ENCODE measurements at places on chromosomes 2 and 18.

GRCh38 chr2:240507060-240507777, 50.6 kb downstream of the ANKMY1 start:
- no peak for DNase-seq

DNA sequence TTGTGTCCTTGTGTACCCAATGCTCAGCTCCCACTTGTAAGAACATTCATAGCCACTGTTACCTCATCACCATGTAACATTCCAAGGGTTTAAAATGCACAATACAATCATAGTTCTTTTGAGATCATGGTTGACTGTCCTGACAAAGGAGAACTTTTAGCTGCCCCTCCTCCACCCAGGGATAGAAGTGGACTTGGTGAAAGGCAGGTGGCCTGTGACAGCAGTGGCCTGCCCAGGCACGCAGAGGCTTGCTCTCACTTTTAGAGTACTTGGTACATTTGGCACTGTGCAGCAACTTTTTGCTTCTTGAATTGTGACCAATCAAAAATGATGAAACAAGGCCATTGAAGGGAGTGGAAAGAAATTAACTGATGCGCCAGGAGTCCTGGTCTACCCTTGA, 108.7 kb downstream of the ANKRD44 start:
- DNase-seq: no peak

- no peak for DNase-seq
These were observed 472.3 kb downstream of the TNS1 start for GRCh38 chr2:217530392-217531090.

DNA sequence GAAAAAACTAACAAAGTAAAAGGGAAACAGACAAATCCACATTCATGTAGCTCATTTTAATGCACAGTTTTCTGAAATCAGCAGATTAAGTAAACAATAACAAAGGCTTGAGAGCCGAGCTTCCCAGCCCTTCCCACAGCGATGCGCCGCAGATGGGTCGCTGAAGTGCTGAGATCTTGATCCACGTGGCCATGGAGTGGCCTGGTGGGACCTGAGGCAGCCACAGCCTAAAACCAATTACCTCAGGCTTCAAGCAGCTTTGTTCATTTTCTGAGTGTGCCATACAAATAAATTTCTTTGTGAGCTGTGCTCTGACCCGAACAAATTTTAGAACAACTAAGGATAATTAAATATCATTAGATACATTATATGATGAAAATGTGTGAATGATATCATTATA, 25.6 kb upstream of the CYRIA start:
- DNase-seq: no peak

DNA sequence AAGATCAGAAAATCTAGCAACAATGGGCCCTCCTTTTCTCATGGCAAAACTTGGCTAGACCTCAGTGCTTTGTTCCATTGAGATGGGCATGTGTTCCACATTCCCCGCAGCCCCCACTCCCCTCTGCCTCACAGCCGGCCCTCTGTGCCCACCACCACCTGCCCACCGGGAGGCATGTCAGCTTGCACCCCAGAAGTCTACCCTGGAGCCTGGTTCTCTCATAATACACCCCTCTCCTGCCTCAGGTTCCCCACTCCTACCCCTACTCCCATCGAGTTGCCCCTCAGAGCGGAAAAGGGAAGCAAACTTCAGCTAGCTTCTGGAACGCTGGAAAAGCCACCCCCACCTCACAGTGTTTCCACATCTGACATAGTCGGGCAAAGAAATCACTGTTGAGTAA, 219.0 kb downstream of the ANAPC1 start:
- DNase-seq: no peak

DNA sequence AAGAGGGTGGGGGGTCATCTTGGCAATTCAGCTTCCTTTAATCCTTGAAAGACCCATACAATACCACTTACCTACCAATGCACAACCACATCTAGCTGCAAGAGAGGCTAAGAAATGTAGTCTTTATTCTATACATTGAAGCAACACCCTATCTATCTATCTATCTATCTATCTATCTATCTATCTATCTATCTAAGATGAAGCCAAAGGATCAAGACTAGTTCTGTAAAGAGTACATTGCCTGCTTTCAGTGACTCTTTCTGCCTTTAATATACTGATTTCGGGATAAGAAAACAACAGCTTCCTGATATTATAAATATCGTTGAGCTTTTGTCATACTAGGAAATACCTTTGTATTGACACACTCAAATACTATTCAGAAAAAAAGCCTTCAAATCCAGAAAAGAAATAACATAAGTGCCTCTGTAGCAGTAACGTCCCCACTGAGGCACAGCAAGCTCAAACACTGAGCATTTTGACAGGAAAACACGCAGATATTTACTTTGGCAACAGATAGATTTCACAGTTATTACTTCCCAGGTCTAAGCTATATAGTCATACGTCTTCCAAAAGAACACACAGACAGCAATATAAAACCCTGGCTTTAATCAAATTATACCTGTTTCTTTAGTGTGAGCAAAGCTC, 139.4 kb upstream of the SERTAD2 start:
- DNase-seq: no peak

DNA sequence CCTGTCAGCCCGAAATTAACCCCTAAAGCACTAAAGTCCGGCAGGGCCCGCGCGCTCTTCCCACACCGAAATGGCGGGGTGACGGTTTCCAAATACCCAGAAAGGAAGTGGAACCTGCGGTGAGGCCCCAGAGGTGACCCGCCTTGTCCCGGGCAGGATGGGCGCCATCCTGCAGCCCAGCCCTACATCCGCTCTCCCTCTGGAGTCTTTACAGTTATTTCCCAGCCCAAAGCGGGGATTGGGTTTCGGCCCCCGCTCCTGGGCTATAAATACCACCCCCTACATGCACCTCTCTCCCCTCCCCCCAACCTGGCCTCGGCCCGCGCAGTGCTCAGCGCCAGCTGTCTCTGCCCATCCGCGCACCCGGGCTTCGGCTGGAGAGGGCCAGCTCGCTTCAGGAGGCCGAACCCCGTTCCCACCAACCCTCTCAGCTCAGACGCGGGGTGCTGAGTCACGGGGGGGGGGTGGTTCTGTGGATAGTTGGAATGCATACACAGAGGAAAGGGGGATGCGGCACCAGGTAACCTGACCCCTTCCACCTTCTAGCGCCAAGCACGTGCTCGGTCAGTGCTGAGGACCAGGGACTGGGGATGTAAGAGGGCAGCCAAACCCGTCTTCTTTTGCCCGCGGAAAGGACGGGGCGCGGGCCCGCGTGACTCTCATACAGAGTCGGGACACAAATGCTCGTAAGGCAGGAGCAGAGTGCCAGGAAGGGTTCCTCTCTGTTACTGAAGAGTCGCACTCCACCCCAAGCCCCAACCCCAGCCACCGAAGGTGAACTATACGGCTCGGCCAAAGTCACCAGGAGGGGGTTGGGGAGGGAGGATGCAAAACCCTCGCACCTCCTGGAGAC, at the start of gene TUBA4B:
TSS of gene TUBA4B (plus strand) at position 344 of the 853 bp plus-strand sequence. CDS start at position 509, 165 bp downstream.
- DNase-seq: no peak

GRCh38 chr2:38262069-38262871, 114.8 kb downstream of the ATL2 start:
- DNase-seq: no peak

- DNase-seq: no peak
These were observed 108.7 kb downstream of the EN1 start for GRCh38 chr2:118738524-118739308.

GRCh38 chr2:147553775-147554271, 291.0 kb upstream of the ACVR2A start:
- DNase-seq: no peak

DNA sequence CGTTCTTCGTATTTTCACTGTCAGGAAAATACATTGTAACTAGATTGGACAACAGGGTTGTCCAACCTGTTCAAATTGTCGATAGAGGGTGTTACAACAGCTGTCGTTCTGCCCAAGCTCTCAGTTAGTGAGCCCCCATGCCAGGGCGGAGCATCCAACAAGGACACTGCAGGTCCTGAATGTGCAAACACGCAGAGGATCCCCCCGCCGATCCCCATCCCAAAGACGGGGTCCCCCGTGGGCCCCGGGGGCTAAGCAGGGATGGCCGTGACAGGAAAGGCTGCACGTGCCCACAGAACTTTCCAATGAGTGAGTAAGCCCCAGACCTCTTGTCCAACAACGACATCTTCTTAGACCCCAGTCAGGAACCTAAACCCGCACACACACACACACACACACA, 140.8 kb downstream of the PXDN start:
- DNase-seq: no peak

DNA sequence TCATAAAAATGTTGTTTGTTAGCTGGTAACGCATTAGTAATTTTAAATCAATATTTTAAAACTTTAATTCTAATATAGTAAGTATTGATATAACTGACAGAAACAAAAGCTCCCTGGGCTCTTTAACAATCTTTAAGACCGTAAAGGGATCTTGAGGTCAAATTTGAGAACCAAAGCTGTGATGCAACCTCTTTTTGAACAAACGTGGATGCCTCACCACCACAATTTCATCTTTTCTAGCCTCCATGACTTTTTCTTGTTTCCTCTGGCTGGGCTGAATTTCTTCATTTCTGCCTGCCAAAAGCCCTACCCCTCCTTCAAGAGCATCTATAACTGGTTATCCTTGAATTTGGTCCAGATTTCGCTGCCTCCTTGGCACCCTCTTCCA, 563 bp upstream of the POLE4 start:
- DNase-seq: no peak

GRCh38 chr2:178870703-178871102, 63.5 kb upstream of the TTN start:
- no peak for DNase-seq

DNA sequence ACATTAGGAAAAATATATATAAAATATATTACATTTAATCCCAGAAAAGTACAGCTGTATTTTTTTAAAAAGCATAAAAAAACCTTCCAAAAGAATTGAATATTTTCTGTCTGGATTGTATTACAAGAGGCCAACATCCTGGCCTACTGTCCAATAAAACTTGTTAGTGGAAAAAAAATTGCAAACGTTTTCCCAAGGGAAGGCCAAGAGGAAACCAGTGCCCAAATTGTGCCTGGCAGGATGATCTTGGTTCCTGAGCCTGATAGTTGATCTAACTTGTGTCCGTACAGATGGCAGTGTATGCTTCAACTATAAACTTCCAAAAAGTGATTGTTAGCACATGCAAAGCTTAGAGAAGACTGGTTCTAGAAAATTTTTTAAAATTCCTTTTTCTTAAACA, 90.6 kb upstream of the LPIN2 start:
- DNase-seq: no peak

DNA sequence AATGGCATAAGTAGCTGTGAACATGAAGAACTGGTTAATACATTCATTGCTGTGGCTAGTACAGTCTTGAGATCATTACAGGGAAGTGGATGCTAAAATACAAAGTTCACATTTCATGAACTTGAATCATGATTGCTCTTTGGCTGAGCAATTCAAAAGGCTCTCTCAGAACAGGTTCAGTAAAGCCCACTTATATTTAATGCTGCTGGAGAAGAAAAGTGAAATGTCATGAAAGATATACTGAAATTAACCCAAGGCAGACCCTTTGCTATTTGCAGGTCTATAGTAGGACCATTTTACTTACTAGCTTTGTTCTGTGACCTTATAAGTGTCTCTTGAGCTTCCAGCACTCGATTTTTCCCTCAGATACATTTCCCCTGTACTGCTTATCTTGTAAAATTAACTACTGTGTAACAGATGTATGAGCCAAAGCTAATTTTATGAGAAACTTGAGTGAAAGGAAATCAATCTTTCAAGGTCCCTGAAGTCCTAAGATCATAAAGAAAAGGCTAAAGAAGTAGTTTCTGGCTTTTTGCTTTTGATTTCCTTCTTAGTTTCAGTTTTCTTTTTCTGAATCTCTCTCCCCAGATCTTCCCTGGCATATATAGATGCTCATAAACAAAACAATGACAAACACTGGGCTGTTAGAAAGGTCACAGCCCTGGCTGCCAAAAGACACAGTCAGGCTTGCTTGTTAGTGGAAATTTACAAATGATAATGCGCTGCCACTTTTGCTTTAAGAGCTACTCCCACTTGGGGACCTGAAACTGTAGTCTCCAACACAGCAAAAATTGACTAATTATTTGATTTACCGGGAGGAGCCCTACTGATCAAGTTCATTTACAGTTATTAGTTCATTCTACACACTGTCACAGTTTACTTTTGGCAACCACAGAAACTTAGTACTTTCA, 132.7 kb upstream of the XPO1 start:
- no peak for DNase-seq

- no peak for DNase-seq
These were observed 187.3 kb downstream of the PID1 start for GRCh38 chr2:229083606-229084340.

DNA sequence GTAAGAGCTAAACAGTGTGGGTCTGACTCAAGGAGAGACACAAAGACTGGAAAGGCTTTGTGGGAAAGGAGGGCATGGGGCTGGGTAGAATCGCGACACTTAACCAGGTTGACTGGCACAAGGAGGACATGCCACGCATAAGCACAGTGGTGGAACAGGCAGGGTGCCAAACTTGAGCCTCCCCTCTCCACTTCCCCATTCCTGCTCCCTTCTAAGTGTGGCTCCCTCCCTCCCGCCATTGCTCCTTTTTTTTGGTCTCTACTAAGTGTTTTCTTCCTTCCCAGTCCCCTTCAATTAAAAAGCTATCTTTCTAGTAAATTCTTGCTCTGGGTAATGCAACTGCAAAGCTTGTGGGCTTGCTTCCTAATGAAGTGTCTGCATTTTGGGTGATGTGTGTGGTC, 40.3 kb upstream of the ZFP36L2 start:
- DNase-seq: no peak

GRCh38 chr2:165277295-165277694, 38.1 kb downstream of the SCN2A start:
- no peak for DNase-seq

- no peak for DNase-seq
These were observed 182.5 kb downstream of the PRKCE start for GRCh38 chr2:45833968-45834344.

GRCh38 chr2:188449971-188450370, 158.3 kb downstream of the GULP1 start:
- no peak for DNase-seq
